Activated naive CD8-positive, alpha-beta T cell treated with anti-CD3 and anti-CD28 coated beads, Interleukin-2, amount 50 U/mL, for 24 hours (primary cell): ENCODE measurements at places on chromosomes 1 and 21.

- DNase-seq, result peak; percentile 44
Observed at GRCh38 chr1:229714964-229715603, 89.0 kb downstream of the URB2 start.

- DNase-seq, result no peak
Observed at GRCh38 chr1:230682274-230682673, 31.6 kb downstream of the AGT start.

GRCh38 chr1:109617291-109617801, 2.1 kb downstream of the GNAT2 start:
- DNase-seq, result no peak

DNA sequence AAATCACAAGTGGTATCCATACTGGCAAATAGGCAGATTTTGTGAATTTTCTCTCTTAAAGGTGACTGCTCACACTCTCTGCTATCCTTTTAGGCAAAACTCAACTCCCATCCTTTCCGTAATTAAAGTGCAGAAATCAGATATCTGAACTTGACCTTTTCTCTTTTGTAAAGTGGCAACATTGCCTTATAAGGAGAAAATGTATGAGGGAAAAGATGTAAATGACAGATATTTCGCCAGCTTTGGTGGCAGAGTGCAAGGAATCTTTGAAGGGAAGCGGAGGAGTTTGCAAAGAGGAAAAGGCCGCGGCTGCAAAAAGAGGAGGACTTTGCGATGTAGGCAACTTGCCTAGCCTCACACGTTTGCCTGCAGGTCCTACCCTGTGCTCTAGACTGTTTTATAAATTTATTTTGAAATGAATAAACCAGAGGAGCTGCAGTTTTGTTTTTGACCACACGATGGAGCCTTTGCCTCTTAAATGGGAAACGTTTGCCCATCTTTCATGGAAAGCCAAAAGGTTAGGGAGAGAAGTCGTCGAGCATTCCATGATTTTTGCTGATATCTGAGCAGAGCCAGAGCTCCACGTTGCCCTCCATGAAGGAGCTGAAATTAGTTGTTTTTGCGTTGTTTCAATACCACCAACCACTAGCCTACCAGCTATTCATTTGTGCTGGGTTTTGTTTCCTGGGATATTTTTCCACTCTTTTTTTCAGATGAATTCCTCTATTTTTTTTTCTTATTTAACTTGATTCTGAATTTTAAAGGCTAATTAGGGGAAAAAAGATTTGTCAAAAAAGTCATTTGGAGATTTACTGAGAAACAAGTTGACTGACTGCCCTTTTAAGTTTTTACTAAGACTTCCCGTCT, 242.3 kb downstream of the LMX1A start:
- DNase-seq, result peak; percentile 14

GRCh38 chr1:52702886-52703787, 5.0 kb upstream of the COA7 start:
- peak; percentile 78 for DNase-seq

DNA sequence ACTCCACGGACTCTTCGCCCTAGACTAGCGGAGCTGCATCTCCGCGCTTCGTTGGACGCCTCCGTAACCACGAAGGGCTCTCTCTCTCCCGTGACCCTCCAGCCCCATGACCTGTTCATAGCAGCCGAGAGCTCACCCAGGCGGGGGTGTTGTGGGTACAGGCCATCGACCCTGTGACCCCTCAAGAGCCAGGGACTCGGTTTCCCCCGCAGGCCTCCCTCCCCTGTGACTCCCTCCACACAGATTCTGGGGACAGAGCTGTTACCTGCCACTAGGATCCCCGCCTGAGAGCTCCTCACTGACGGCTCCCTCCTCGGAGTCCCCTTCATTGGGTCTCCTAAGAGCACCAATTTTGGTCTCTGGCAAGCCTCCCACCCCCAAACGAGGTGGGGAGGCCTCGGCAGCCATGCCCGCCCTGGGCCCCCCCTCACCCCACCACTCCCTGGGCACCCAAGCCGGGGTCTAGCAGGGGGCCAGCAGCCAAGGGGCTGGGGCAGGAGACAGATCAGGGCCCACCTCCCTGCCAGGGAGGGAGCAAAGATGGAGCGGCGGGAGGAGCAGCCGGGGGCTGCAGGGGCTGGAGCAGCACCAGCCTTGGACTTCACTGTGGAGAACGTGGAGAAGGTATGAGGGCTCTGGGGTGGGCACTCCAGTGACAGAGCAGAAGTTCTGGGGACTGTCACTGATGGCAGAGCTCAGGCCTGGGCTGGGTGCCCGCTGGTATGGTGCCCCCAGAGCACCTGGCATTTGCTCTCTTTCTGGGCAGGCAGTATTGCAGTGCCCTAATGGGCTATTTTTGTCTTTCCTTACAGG, 517 bp downstream of the IPO13 start:
- DNase-seq, result no peak
